Hematopoietic multipotent progenitor cell treated with erythropoietin and hydrocortisone succinate and interleukin-3 and kit ligand, for 15 days (in vitro differentiated cells): ENCODE measurements at places on chromosomes 7 and 10.

DNA sequence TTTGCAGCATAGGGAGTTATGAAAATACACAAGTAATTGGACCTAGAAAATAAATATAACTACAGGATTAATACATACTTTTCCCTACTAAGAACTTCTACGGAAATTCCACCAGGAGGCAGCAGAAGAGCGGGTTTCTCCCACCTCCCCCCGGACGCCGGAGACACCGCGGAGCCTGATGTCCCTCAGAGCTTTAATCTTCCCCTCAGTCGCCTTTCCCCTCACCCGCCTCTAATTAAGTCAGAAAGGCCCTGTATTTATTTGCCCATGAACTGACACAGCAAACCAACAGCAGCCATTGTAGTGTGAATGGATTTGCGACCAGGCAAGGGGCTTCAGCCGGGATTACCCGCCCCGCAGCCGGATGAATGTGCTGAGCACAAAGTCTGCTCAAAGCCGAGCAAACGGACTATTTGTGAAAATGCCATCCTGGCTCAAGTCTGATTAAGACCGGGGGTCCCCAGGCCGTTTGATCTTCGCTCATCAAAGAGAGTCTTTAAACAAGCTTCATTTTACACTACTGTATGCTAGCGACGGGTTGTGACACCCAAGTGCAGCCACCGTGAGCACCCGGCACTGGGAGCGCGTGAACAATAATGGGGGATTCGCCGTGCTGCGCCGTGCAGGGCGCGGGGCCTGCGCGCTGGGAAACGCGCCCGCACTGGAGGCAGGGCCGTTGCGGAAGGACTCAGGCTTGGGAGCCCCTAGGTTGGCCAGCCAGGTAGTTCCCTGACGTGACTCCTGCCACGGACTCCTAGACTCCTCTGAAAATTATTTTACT, 5.6 kb upstream of the DKK1 start:
- no peak for DNase-seq

GRCh38 chr7:140564643-140565042, 76.0 kb downstream of the DENND2A start:
- DNase-seq: no peak

DNA sequence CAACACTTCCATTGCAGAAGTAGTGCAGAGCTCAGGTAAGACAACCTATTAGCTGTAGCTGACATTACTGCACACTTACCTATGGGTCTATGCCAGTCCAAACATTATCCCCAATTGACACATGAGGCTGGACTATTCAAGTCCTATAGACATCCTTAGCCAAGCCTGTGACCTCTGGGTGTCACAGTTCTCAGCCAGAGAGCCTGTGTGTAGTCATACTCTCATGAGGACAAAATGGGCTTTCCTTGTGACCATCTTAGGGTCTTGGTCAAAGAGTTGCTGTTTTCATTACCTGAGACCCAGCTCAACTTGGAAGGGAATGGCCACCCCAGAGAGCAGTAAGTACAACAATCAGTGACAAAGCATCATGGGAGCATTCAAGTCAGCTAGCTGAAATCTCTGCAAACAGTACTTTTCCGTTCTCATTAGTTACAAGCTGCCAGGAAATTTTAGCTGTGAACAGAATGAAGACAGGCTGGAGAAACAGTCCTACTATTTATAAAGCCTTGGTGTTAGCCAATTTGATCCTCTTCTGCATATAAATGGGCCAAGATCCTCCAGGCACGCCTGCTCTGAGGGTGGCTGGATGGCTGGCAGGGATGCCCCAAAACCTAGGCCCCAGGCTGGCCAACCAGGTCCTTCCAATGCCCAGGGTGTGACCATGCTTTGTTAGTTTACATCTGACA, 44.3 kb downstream of the NUDCD3 start:
- no peak for DNase-seq

DNA sequence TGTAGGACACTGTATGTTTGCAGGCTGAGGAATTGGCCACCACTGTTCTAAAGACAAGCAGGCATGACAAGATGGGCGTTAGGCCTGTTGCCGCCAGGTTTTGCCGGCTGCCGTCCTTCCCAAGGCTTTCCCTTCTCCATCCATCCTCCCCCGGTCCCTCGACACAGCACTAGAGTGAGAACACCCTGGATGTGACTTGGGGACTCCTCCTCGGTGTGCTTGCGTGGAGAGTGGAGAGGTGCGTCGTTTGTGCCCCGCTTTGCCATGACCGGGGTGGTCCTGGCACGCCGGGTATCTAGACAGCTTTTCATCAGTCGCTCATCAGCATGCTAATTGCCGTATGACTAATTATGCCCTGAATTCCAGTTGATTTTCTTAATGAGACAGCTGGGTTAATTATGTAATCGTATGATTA, 206.6 kb upstream of the SH2B2 start:
- DNase-seq: no peak

DNA sequence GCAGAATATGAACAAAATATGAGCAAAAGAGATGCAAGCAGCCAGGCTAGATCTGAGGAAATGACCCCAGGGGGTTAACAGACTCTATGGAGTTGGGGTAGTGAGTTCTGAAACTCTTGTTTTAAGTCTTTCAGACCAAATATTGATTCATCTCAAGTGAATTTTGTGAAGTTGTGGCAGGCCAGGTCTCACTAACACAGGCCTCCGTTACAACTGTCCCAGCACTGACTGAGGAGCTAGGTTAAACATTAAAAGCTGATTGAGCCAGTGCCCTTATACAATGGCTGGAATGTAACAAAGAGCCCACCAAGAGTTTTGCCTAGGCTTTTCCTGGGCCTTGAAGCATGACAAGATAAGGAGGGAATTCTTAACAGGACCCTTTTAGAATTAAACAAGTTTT, 192.3 kb upstream of the STK17A start:
- DNase-seq: no peak

- no peak for DNase-seq
Observed at GRCh38 chr7:157444843-157445135, 108.0 kb downstream of the DNAJB6 start.

GRCh38 chr7:129255800-129256199, 31.0 kb downstream of the AHCYL2 start:
- no peak for DNase-seq

DNA sequence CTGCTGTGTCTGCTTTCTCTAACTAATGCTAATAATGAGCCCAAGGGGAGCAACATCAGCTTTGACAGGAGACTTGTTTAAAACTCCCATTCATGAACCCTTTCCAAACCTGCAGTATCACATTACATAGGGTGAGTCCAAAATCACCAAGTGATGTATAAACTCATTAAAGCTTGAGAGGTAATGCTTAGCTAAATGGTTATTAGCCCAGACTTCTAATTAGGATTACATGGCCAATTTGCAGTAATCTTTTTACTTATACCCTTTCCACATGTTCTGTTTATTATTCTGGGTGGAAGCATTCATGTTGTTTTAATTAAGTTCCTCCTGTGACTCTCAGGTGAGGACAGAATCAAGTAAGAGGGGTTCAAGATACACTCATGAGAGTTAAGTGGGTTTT, 17.5 kb downstream of the ZNF138 start:
- DNase-seq: no peak

DNA sequence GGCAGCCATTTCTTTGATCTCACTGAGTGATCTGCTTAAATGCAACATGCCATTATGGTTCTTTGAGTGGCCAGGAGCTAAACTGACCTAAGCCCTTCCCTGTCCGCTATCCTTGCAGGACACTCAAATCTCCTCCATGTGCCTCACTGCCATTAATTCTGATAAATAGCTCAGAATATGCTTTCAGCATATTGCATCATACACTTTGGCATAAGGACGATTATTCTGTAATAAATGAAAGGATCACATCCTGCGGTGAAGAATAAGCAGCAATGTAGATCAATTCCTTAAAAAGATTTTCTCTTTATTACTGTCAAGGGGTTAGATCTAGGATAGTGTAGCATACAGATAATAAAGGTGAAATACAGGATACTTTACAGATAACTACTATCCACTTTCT, 231.8 kb upstream of the CTBP2 start:
- no peak for DNase-seq

DNA sequence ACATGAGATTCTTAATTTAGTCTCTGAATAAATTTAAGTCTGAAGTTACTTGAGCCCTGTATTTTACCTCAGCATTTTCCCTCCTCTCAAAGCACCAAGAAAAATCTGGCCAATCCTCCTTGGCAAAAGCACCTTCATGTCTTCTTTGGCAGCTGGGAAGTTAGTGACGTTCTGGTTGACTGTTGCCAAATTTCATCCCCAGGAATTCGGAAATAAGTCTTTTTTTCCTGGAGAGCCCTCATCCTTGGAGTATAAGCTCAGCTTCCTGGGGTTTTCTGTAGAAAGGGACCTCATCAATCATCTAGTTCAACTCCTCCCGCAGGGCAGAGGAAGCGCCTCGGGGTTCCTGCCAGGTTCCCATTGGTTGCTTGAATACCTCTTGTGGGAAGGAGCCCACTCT, 377.6 kb downstream of the PHTF2 start:
- no peak for DNase-seq

DNA sequence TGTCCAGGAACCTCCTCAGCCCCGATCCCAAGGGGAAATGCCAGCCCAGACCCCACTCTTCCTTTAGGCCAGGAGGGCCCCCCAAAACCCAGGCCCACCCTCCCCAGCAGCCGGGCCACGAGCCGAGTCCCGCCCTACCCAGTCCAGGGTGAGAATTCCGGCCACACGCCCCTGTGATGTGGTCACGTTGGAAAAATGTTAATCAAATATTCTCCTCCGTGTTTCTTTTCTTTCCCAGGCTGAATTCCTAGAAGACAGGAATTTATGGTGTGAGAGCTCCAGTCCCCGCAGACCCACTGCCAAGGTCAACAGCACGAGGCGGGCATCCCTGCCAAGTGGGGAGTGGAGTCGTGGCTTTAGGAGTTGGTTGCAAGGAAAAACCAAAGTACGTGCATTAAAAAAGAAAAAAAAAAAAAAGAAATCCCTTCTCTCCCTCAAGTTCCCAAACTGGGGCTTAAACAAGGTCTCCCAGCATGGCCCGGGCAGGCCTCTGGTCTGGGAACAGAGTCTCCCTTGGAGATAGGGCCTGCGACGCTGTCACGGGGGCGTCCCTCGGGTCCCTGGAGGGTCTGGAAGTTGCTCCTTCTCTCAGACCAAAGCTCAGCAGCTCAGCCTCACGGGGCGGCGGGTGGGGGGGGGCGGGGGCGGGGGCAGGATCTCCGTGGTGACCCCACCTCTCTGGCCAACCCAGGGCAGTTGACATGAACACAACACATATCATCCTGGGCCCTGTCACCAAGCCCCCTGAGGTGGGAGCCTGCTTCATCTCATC, 28.1 kb upstream of the ELN start:
- DNase-seq: no peak

DNA sequence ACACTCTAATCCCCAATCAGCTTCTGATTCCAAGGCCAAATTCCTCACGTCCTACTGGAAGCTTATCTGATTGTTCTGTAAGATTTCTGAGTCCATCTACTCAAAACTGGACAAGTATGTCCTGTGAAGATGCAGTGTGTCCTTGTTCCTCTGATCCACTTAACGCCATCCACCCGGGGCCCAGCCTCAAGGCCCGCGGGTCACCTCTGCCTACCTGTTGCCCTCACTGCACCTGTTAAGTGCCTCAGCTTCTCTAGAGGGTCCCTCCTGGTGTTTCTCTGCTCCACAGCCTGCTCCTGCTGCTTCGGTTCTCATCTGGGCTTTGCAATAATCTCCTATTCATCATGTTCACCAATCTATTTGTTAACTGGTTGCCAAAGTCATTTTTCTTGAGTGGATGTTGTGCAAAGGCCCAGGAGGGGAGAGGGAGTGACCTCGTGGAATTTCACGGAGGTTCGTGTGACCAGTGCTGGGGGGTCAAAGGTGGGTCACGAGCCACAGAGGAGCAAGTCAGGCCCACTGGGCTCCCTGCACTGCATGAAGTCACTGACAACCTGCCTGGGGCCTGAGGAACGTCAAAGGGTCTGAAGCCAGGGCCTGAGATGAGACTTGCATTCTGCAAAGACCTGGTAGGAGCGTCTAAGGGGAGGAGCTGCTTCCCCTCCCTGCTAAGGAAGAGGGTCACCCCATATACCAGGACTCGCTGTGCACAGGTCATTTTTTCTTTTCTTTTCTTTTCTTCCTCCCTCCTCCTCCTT, 338.1 kb downstream of the WDR37 start:
- no peak for DNase-seq

DNA sequence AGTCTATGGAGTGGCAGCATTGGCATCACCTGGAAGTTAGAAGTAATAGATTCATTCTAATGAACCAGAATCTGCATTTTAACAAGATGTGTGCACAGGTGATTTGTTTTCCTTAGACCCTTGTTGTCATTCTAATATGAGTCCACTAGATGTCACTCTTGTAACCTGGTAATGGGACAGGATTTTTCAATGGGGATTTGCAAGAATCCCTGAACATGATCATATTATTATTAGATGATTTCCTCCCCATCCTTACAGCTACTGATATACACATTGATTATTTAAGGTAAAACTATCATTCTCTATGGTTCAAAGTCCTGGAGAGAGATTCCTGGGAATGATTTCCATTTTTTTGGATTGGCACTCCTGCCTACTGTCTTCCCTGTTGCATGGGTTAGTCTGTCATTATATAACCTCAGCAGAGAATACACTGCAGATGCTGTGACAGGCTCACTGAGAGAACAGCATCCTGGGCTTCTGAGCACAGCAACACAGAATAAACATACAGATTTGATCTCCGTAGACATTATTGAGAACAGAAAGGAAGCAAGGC, 194.9 kb downstream of the SUGCT start:
- DNase-seq: peak; percentile 29

GRCh38 chr7:28409716-28410627, 2.3 kb upstream of the CREB5 start:
- no peak for DNase-seq

- DNase-seq: no peak
Observed at GRCh38 chr7:41643616-41644015, 59.3 kb downstream of the INHBA start.
